ENCODE measurements at places on chromosomes 2 and 18.

DNA sequence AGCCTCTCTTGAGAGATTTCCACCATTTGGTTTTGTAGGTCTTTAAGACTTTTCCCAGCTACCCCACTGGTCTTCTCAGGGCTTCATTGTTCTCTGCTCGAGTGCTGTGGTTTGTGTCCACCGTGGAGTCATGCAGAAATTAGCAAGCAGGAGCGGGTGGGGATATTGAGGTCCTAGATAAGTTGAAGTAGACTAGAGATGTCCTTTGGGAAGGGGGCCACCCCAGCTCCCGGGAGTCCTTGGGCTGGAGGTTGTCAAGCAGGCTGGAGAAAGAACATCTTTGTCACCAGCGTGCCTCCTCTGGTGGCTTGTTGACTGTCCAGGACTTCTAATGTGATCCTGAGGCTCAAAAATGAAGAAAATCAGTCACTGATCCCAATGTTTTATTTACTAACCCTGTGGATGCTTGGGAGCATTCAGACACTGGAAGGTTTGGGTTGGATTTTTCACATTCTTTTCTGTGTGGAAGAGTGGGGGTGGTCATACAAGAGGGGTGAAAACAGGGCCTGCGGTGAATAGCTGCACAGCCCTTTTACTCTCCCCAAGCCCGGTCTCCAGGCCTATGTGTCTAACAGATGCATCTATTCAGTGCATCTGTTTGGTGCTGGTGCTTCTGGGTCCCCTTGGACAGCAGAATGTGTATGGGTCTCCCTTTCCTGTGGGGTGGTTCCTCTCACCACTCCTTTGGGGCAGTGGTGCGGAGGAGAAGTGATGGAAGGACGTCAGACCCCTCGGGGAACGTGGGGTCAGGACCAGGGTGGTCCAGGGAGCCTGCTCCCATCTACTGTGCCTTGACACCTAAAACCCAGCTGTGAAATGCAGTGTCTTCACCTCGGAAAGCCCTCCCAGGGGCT is 208.1 kb downstream of the KLHL29 start:
- DNase-seq = no peak

DNA sequence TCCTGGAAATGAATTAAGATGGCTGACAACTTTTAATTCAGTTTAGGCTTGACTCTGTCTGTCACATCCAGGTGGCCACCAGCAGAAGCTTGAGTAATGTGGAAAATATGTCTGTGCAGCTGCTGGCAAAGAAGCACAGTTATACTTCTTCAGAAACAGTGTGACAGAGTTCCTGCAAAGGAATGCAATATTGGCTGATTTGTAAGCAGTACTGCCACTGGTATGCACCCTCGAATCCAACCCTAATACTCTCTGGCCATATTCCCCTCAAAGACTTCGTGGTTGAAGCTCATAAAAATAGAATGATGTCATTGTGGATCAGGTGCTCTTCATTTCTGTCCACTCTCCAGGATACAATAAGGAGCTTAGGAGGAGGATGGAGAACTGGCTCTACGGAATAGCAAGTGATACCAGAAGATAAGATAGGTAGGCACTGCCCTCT is 86.2 kb downstream of the METTL8 start:
- DNase-seq = no peak

GRCh38 chr2:190627448-190628412 is 21.2 kb upstream of the NAB1 start:
- DNase-seq = no peak

- peak; percentile 6 for DNase-seq
These were observed 55.9 kb downstream of the HS1BP3 start for GRCh38 chr2:20594957-20595356.

DNA sequence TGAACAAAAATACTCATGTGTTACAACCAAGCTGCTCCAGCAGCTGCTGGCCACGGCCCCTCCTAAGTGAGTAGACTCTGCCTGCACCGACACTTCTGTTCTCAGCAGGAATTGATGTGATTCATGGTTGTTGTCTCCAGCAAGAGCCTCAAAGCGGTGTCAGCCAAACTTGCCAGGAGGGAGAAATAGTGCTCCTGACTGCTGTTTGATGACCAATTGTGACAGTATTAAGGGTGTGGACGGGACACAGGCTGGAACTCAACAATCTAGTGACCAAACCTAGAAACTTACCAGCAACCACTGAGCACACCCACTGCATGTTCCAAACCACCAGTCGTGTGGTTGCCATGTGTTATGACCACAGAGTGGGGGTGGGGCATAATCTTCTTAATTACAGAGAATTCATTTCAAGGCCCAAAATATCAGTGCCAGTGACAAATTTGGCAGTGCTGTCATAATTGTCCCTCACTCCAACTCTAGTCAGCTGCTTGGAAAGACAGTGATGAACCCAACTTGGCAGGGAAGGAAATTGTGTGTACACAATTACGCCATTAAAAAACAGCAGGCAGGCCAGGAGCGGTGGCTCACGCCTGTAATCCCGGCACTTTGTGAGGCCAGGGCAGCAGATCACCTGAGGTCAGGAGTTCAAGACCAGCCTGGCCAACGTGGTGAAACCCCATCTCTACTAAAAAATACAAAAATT is 30.4 kb downstream of the FBLN7 start:
- DNase-seq = no peak

DNA sequence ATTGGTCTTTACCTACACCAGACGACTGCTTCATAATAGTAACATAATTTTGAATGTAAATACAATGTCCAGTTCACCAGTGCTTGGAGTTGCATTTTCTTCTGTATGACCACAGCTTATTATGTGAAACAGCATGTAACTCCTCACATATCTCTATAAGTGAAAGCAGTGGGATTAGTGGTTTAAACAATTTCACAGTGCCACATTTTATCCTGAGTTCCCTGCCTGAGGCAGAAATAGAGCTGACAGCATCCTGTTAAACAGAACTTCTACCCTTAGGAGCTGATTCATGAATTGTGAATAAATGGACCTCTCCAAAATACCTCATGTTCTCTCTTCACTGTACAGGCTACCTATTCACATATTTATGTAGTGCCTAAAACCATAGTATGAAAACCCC is 542.3 kb upstream of the VWC2L start:
- no peak for DNase-seq

DNA sequence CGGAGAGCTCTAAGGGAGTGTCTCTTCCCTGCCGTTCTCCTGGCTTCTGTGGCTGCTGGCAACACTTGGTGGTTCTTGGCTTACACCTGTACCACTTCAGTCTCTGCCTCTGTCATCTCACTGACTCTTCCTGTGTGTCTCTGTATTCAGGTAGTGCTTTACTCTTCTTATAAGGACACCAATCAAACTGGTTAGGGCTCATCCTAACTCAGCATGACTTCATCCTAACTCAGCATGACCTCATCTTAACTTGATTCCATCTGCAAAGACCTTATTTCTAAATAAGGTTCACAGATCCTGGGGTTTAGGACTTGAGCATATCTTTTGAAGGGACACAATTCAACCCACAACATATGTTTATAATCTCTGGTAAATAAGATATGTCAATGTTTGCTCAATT is 51.6 kb upstream of the DSEL start:
- no peak for DNase-seq

GRCh38 chr2:12964904-12965539 is 248.3 kb downstream of the TRIB2 start:
- no peak for DNase-seq

DNA sequence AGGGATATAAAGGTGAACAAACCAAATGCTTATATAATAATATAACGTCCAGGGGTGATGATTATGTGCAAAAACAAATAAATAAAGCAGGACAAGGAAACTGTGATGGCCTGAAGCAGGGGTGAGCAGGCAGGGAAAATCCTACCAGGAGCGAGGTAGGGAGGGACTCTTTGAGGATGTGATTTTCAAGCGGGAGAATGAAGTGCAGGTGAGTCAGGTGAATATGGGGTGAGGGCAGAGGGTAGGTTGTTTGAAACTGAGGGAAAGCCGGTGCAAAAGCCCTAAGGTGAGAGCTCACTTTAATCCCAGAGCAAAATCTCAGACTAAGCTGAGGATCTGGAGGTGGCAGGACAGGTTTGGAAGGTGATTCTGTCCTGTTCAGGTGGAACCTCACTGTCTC is 40.7 kb downstream of the CYP26B1 start:
- no peak for DNase-seq

DNA sequence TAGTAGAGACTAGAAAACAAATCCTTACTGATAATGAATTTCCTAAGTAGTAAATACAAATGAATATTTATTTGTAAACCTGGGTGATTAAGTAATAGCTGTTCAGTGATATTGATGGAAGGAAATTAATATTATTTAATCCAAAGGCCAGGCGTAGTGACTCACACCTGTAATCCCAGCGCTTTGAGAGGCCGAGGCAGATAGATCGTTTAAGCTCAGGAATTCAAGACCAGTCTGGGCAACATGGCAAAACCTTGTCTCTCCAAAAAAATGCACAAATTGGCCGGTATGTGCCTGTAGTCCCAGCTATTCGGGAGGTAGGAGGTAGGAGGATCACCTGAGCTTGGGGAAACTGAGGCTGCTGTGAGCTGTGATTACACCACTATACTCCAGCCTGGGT is 228.2 kb downstream of the NEDD4L start:
- no peak for DNase-seq

- no peak for DNase-seq
These were observed 1952.6 kb upstream of the LRRTM1 start for GRCh38 chr2:82256983-82257632.

DNA sequence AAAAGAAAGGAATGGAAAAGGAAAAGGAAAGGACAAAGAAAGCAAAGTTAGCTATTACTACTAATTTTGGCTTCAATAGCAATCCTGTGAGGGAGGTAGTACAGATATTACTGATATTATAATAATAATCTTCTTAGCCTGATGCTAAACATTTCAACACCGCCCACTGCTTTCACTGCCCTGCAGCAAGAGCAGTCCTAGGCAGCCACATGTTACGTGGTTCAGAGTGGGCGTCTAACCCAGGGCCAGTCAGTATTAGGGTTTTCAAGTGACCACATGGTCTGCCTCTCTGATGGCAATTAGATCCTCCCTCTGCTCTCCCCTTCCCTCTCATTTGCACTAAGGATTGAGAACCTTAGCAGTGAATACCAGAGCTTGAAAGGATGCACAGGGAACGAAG is 83.7 kb upstream of the ZNF397 start:
- no peak for DNase-seq

GRCh38 chr18:5300476-5301010 is 5.0 kb upstream of the ZBTB14 start:
- no peak for DNase-seq

GRCh38 chr2:100411841-100412292 is 5.6 kb downstream of the CHST10 start:
- DNase-seq = no peak

- no peak for DNase-seq
These were observed 15.5 kb downstream of the CACNB4 start for GRCh38 chr2:152083202-152083875.
